ENCODE measurements at places on chromosomes 6 and 20.
A peak's percentile ranks its signal among the peaks of the same experiment; 100 is the strongest.

DNA sequence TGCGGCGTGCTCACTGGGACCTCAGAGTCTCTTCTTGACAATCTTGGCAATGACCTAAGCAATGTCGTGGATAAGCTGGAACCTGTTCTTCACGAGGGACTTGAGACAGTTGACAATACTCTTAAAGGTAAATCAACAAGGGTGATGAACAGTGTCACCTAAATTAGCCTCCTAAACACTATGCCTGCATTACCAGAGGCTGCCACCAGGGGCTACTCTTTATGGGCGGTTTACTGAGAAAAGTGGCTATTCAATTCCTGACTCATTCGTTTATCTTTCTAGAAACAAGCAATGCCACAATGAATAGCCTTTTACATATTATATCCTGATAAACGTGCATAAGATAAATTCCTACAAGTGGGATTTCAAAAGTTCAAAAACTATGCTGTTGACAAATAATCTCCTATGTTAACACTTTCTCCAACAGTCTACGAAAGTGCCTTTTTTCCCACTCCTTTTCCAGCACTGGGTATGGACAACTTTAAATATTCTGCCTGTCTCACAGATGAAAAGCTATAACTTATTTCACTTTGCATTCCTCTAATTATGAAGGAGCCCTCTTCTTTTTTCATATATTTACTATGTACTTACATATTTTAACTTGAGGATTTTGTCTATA lies 1.3 kb downstream of the BPIFA2 start:
- no peak for DNase-seq

- no peak for DNase-seq
These were observed 33.4 kb downstream of the KCNS1 start for GRCh38 chr20:45067558-45067957.

DNA sequence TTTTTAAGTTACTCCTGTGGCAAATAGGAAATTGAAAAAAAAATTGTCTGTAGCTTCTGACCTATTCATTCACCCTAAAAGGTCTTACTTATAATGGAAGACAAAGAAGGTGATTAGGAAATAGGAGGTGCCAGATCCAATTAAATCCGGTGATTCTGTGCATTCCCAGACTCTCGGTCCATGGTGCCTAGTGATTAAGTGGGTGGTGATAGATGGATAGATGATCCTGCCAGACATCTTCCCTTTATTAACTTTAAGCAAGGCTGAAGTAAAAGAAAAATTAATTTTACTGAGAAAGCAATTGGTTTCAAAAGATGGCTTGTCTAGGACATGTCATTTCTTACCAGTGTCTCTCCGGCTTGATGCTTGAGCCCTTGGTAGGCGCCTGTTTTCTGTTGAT lies 80.0 kb downstream of the SH3BGRL2 start:
- DNase-seq: no peak

GRCh38 chr6:128241216-128241615 lies 279.2 kb downstream of the PTPRK start:
- no peak for DNase-seq

GRCh38 chr6:119201480-119201879 lies 123.0 kb upstream of the FAM184A start:
- DNase-seq: peak; percentile 42

DNA sequence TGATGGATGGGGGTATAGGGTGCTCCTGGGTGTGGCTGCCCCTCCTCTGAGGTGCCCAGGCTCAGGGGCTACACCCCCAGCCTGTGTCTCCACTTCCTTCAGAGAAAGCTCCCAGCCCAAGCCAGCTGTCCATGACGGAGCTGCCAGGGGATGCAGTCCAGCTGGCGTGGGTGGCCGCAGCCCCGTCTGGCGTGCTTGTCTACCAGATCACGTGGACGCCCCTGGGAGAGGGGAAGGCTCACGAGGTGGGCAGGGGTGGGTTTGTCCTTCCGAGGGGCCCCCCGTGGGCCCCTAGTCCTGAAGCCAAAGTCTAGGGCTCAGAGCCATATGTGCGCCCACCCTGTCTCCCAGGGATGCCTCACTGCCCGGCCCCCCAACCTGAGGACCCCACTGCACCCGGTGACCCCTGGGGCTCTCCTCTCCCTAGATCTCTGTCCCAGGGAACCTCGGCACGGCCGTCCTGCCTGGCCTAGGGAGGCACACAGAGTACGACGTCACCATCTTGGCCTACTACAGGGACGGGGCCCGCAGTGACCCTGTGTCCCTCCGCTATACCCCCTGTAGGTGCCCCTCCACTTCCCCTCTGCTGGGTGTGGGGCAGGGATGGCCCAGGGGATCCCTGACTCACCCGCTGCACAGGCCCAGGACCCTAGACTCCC lies 19.8 kb downstream of the COL20A1 start:
- no peak for DNase-seq

GRCh38 chr6:27672113-27672799 lies 199.4 kb upstream of the ZNF184 start:
- no peak for DNase-seq

- no peak for DNase-seq
These were observed 17.8 kb downstream of the RARS2 start for GRCh38 chr6:87572021-87572420.

DNA sequence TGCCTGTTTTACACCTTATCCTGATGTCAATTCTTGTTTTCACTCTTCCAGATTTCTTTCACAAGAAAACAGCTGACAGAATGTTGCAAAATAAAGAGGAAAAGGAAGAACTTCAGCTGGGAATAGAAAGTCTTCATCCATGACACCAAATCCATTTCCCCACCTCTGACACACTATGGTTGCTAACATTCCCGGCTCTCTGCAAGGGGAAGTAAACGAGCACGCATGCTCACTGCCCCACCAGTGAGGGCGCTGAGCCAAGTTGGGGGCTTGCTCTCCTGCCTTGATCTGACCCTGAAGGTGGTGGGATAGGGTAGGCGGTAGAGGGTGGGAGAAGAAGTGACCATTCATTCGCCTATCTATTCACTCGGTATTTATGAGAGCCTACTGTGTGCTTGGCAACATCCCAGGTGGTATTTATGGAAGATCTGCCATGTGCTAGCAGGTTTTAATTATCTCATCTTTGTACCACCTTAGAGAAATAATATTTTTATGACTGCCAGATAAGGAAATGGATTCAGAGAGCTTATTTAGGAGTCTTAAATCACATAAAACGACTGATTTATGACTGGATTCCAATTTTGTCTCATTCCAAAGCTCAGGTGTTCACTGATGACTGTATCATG lies 206.2 kb downstream of the FOXC1 start:
- DNase-seq: no peak

DNA sequence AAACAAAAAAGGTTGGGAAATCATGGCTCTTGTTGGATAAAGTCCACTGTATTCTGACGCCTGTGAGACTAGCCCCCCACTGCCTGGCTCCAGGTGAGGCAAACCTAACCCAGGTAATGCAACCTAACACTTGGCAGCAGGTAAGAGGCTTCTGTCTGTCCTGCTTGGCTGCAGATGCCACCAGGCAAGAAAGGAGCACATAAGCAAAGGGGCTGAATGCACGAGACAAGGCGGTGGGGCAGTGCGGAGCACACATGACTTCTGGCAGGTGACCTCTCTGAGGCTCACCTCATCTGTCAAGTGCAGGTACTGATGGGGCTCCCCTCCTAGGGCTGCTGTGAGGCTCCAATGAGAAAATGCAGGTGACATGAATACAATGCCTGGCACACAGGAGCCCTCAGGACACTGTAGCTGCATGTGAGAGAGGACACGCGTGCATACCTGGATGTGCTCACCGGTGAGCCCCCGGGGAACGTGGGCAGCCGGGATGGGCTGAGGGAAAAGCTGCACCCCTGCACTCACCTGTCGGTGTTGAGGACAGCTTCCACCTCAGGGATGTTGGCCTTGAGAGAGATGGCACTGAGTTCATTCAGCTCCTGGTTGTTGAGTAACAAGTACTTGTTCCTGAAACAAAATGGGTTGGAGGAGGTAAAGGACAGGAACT lies 54.1 kb downstream of the MYH7B start:
- DNase-seq: no peak

GRCh38 chr6:45483501-45483900 lies 105.8 kb upstream of the SUPT3H start:
- DNase-seq: no peak

GRCh38 chr6:99014061-99014460 lies 66.3 kb upstream of the FBXL4 start:
- DNase-seq: no peak

GRCh38 chr20:3661060-3661813 lies 2.0 kb downstream of the GFRA4 start:
- no peak for DNase-seq

GRCh38 chr6:75852721-75853120 lies 103.7 kb downstream of the MYO6 start:
- DNase-seq: no peak

- peak; percentile 29 for DNase-seq
These were observed 65.7 kb downstream of the PYGB start for GRCh38 chr20:25313593-25313992.

GRCh38 chr6:109690373-109690736 lies 647 bp downstream of the AK9 start:
- DNase-seq: peak; percentile 72

DNA sequence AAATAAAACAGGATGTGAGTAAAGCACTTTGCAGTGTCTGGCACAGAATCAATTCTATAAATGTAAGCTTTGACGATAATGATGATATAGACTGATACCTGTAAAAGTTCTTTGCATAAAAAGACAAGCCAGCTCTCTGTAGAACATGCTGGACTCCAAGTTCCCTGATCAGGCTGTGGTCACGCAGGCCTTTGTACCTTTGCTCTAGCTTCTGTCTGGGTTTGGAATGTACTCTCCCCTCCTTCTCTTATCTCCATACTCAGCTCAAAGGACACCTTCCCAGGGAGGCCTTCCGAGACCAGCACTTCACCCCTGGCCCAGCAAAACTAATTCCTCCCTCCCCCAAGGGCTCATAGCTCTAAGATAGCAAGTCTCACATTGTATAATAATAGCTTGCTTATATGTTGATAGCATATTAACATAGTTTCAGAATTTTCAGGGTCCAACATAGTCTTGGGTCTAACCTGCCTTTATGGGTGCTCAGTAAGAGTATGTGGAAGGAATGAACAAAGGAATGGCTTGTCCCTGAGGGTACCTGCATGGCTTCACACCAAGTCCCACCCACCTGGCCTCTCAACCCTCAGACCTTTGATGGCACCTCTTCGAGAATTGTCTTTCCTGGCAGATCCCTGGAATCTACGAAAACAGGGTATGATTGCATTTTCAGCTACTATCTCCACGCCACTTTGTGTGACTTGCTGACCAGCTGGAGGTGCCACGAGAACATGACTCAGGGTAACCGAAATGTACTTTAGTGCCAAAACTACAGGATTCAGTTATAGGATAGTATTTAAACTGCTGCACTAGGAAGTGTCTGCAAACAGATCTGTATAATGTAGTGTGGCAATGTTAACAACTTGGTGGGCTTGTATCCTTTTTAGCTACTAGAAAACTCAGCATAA lies 41.7 kb upstream of the PIM1 start:
- no peak for DNase-seq

- no peak for DNase-seq
These were observed 152.1 kb downstream of the LY86 start for GRCh38 chr6:6740595-6740994.

- no peak for DNase-seq
These were observed 112.8 kb downstream of the DACT2 start for GRCh38 chr6:168206661-168207274.

DNA sequence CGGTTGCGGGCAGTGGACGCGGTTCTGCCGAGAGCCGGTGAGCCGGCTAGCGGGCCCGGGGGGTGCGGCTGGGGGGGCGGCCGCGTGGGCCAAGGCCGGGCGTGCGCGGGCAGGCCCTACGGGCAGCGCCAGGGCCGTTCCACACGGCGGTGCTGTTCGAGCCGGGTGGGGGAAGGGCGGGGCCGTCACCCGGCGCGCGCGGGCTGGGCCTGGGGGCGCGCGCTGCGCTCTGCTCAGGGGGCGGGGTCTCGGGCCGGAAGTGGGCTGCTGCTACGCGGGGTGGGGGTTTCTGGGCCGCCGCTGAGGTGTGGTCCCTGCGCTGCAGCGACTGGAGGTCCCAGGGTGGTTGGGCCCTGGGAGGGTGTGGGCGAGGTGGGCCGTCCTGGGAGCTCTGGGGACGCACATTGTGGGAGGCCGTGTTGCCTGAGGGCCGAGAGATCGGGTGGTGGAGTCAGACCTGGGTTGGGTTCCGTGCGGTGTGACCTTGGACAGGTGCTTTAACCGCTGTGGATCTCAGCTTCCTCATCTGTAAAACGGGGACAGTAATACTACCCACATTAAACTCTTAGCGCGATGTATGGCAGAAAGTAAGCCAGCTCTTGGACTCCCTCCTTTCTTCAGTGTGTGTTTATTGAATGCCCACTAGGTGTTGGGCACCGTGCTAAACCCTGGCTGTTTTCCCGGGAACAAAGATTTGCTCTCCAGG lies 391 bp downstream of the MAPRE1 start:
- DNase-seq: peak; percentile 73

- DNase-seq: no peak
These were observed 775 bp downstream of the PIGU start for GRCh38 chr20:34675993-34676641.

DNA sequence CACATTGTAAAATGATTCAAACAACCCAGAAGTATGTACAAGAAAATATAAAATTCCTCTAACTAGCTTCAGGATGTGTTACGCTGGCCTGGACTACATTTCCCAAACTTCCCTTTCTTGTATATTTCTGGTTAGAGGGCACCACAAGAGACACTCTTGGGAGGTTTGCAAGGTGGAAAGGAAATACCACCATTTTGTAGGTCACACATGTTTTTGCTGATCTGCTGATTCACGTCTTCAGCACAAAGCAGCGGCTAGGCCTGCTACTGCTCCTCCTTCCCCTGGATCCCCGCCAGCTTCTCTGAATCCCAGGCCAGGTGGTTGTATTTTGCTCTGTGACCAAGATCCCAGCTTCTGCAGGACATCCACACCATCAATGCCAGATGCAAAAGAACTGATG lies 104.2 kb downstream of the AGPAT4 start:
- DNase-seq: peak; percentile 69

GRCh38 chr6:49299279-49299678 lies 163.8 kb downstream of the MMUT start:
- DNase-seq: no peak

DNA sequence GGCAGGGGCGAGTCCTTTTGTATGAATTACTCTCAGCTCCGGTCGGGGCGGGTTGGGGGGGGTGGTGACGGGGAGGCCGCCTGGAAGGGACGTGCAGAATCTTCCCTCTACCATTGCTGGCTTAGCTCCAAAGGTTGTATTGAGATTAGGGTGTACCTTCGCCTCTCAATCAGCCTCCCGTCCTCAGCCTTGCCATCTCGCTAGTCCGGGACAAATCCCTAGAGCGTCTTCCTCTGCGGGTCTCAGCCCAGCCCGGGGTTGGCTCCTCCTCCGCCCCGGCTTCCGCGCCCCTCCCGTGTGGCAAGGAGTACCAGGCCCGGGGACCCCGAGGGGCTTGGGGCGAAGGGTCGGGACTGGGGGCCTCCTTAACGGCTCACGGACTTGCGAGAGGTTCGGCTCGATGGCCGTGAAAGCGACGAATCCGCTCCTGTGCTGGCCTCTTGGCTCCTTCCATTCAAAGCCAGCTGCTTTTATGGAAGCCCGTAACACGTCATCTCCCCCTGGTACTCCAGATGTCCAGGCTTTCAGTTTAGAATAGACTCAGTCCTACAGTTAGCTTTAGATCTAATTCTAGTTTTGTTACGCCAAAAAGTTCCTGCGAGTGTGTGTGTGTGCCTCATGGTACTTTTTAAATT lies 636 bp upstream of the EEF1A1 start:
- DNase-seq: peak; percentile 80

GRCh38 chr20:25310921-25311728 lies 63.2 kb downstream of the PYGB start:
- DNase-seq: peak; percentile 52

GRCh38 chr6:135506270-135506997 lies 8.9 kb upstream of the AHI1 start:
- no peak for DNase-seq
